ENCODE measurements at places on chromosomes 6 and 20.
A peak's percentile ranks its signal among the peaks of the same experiment; 100 is the strongest.

DNA sequence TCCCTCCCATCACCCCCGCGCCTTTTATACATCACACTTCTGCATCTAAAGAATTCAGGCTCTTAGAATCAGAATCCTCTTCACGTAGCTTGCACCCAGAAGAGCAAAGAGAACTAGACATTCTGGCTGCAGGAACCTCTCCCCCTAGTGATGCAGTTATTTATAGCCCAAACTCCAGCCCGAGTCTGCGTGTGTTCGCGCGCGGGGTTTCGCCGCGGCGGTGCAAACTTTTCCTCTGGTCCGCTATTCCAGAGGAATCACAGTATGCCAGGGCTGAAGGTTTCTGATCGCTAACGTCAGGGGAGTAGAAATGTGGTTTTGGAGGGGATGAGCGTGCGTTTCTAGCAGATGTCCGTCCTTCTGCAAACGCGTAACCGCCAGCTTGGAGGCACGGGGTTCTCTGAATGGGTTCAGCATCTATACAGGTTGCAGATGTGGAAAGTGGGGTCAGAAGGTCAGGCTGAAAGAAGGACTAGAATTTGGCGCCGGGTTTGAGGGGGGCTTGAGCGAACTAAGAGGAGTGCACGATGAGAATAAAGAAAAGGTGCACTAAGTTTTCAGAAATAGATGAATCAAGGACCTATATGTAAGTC lies 1.8 kb downstream of the EPHA7 start:
- DNase-seq = no peak

- no peak for DNase-seq
Observed at GRCh38 chr6:45054610-45055009, 273.5 kb upstream of the RUNX2 start.

- DNase-seq = no peak
Observed at GRCh38 chr6:13763740-13764381, 50.5 kb downstream of the MCUR1 start.

- DNase-seq = no peak
Observed at GRCh38 chr6:132359886-132360285, 41.4 kb downstream of the MOXD1 start.

- DNase-seq = no peak
Observed at GRCh38 chr6:1164600-1164999, 147.3 kb upstream of the FOXQ1 start.

- DNase-seq = no peak
Observed at GRCh38 chr6:82863781-82864180, 201.9 kb downstream of the UBE3D start.

DNA sequence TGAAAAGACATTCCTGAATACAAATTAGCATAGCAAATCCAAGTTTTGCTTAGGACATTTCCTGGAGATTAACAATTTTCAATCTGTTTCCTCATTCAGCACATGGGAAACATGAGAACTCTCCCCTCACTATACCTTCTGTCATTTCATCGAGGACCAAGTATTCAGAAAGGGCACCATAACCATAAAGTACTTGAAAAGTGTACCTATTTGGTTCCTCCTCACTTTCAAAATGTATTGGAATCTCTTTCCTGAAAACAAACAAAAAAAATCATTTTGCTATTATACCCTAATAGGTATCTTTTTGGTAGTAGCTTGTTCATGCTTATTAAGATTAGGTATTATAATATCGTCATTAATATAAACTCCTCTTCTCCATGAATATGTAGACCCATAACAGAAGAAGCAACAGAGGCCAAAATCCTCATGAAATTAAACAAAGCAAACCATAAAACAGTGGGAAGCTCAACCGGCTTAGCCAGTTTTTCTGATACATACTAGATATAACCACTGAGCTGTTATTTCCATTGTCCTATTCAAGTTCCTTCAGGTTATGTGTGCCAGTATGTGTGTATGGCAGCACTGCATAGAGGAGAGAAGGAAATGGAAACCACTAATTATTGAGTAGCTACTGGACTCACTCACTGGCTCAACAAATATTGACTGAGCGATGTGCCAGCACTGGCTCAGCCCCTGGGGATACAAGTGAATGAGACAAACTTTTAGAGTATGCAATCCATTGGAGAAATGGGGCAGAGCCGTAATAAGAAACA lies 274.0 kb downstream of the MAFB start:
- no peak for DNase-seq

DNA sequence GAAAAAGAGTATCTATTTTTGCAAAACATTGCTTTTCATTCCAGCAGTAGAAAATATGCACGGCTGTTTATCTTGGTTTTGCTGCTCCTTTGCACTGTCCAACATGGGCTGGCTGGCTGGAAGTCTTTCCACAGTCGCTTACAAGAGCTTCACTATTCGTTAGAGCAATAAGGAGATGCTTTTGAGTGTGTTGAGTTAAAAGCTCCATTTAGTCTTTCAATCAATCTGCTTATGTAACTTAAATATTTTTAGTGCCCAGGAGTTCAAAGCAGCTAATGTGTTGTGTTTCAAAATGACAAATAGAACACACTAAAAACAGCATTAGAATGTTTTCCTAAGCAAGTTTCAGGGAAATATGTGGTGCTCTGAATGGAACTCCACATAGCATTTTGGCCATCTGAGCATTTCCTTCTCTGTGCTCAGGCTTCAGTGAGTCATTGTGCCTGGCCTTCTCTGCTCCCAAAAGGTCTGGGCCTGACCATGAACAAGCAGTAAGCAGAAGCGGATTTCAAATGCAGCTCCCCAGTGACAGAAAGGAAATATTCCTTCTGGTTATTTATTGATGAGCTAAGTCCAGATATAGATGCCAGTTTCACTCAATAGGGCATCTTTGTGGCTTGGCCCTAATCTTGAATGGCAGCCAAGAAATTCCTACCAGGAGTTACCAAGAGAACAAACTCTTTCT lies 580.3 kb downstream of the TENT5A start:
- no peak for DNase-seq

- peak; percentile 13 for DNase-seq
Observed at GRCh38 chr20:43691928-43692524, 25.1 kb downstream of the MYBL2 start.

GRCh38 chr20:63435552-63435951 lies 36.9 kb downstream of the KCNQ2 start:
- DNase-seq = no peak

DNA sequence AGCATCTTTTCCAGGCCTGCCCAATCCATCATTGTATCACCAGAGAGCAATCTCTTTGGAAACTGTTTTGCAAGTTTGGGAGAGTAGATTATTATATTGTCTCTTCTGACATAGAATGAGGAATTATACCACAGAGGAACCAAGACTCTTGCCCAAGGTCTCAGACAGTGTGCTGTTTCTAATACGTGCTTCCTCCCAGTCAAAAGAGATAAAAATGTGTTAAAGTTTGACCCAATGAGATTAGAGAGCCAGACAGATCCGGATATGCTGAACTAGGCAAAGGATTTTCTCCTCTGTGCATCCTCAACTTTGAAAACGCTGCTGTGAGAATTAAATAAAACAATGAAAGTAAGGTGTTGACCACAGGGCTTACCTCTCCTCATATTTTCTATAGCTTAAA lies 18.6 kb upstream of the NT5E start:
- no peak for DNase-seq

- DNase-seq = no peak
Observed at GRCh38 chr20:10667077-10667401, 6.8 kb downstream of the JAG1 start.

- no peak for DNase-seq
Observed at GRCh38 chr6:117505311-117505710, 22.8 kb downstream of the DCBLD1 start.

DNA sequence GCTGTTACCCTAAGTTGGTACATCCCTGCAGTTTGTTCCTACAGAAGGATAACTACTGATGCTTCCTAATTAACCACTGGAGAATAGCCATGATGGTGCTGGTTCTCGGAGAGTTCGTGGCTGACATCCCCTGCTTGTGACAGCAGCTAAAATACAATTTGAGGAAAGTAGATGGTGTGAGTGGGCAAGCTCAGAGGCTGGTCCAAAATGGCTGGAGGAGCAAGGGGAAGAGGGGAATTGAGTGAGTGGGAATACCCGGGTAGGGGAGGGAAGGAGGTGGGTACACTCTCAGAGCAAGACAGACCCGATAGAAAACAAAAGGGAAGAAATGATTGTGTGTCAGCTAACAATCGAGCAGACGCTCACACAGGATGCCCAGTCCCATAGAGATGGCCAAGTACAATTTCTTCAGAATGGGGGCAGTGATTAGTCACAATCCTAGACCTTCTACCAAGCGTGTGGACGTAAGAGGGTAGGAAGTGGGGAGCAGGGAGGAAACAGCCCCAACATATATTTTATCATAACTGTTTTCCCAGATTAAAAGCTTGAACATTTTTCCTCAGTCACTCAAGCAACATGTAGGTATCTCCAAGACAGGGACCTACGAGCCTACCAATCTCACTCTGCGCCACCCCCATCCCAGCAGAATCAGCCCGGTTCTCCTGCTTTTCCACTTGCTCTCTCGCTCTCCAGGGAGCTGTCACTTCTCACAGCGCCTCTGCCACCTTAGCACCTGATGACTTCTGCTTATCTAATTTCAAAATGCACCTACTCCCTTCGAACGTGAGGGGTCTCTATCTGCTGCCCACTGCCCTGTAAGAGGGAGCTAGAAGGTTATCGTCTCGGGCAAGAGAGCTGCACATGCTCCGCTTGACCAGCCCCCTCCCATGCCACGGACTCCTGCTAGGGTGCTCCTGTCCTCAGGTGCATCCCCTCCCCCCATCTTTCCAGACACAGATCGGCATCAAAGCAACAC lies 26.2 kb downstream of the RIPOR2 start:
- no peak for DNase-seq

- no peak for DNase-seq
Observed at GRCh38 chr6:144131248-144131709, 19.0 kb upstream of the STX11 start.

GRCh38 chr20:919491-919916 lies 3.4 kb upstream of the ANGPT4 start:
- no peak for DNase-seq

DNA sequence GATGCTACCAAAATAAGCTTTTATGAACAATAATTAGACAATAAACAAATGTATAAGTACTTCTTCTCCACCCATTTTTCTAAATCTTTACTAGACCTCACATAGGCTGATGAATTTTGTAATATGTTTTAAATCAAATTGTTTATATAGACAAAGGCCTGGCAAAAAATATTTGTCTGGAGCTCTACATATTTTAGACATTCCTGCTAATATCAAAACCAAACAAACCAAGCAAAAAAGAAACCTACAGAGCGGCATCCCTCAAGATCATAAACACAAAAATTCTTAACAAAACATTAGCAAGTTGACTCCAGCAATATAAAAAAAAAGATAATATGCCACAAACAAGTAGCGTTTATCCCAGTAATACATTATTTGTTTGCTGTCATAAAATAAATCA lies 87.2 kb downstream of the ADAT2 start:
- no peak for DNase-seq

DNA sequence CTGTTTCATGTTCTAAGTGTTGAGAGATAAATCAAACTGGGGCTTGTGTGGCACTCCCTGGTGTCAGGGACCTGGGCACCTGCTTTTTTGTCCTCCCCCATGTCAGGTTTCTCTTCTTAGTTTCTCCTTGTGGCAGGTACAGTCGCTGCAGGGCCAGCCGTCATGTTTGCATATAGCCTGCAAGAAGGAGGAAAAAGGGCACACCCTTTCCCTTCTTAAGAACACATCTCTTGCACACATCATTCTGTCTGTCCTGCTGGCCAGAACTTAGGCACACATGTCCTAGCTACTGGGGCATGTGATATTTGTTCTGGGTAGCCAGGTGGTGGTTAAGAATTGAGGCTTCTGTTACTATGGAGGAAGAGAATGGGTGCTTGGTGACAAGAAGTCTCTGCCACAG lies 27.9 kb downstream of the CDC5L start:
- no peak for DNase-seq

GRCh38 chr20:25544311-25544710 lies 41.0 kb downstream of the NINL start:
- DNase-seq = no peak

GRCh38 chr6:44496665-44497369 lies 109.3 kb downstream of the CDC5L start:
- no peak for DNase-seq

DNA sequence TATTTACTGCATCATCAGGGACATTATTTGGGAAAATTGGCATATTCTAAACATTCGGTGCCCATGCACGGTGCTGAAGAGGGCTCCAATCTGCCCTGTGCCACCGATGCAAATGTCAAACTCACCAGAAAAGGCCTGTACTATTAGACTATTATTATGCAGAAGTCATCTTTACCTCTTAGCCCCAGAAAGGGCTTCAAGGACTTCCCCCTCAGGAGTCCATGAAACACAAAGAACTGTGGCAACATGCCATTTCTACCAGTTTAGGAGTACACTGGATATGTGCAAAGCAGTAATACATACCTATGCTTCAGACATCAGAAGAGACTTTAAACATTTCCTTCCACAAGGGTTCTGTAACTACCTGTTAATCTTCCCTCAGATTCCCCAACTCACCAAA lies 8.6 kb downstream of the DIDO1 start:
- DNase-seq = no peak

DNA sequence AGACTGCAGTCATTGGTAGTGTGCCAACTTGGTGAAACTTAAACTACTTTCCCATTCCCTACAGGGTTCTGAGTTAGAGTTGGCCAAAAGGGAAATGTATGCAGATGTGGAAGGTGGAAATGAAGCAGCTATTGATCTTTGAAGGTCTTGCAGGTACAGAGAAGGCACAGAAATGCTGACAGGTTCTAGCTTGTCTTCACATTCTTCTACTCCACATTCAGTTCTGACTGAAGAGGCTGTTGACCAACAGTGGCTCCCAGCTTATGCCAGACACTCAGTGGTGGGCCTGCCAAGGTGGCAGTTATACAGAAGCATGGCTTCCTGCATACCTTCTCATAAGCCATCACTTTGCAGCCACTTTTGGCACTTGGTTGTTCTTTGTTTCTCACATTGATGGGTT lies 423.9 kb downstream of the CDC5L start:
- DNase-seq = no peak

DNA sequence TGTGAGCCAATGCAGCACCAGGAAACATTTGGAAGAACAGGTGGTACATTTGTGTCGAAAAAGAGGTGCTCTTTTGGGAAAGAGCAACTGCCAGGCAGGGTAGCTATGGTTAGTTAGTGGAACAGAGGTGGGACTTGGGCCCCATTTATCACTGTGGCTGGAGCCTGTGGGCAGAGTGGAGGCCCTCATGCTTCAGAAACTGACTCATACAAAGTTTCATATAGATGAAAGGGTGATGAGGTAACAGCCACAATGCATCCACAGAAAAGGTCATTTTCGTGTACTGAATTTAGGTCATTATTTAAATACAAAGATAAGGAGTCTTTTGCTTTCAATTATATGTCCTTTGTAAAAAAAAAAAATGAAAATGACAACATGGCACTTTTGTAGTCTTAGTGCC lies 76.4 kb upstream of the HS3ST5 start:
- no peak for DNase-seq
